ENCODE measurements at places on chromosomes 2 and 18.

- DNase-seq = no peak
These were observed 22.8 kb downstream of the COL6A3 start for GRCh38 chr2:237391140-237391539.

DNA sequence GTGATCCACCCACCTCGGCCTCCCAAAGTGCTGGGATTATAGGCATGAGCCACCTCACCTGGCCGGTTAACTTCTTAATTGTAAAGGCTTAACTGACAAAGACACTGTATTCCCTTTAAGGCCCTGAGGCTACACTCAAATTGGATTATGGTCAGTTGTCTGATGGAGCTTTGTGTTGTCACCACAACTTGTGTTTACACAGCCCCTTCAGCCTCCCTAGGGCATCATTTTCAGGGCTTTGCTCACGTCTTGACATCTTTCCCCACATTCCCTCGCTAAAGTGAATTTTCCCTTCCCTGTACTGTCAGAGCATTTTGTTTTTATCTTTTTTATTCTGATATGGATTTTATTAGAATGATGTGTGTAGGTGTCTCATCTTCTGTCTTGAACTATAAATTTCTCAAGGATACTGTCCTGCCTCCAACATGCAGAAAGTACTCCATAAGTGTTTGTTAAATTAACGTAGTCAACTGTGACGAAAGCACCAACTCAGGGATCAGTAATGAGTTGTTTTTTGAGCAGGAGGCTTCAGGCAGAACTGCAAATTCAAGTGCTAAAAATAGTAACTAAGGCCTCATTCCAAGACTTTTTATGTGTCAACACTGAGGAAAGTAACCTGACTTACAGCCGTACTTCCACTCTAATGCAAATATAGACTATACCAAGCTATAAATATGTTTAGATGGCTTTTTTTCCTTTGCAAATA is 77.1 kb upstream of the NARS1 start:
- DNase-seq = no peak

DNA sequence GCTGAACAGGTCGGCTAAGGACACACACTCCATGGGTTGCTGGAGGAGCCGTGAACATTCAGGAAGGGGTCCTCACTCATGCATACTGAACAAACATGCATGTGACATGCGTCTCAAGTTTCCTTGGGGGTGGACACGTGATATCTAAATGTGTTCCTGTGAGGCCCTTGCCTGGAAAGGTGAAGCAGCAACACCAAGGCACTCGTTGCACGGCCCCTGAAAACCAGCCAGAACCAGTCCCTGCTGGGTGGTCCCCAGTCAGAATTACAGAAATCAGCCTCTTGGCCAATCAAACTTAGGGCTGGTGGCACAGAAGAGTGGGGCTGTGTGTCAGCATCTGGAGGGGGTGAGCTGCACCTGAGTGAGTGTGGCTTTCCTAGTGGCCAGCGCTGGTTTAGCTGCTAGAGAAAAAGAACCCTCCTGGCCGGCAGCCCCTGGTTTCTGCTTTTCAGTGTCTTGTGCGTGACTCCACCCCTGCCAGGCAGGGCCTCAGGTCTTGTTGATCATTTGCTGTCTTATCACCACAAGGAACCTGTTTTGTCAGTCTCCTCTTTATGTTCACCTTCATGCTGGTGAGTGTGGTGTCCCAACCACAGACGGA is 3.2 kb upstream of the AQP12B start:
- DNase-seq = no peak

DNA sequence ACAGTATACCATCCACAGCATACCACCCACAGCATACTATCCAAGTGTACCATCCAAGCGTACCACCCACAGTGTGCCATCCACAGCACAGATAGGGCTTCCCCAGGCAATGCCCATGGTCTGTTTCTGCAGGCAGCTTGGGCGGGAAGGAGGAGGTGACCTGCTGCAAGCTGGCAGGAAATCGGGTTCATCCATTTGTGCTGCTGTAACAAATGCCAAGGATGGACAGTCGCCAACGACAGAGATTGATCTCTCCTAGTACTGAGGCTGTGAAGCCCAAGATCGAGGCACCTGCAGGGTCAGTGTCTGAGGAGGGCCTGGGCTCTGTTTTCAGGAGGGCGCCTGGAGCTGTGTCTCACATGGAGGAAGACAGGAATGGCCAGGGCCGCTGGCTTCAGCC is 93.6 kb upstream of the SNTG2 start:
- DNase-seq = no peak

GRCh38 chr2:162919111-162919510 is 80.5 kb upstream of the KCNH7 start:
- DNase-seq = no peak

- no peak for DNase-seq
These were observed 49.4 kb downstream of the AOX1 start for GRCh38 chr2:200635251-200635650.
